ENCODE measurements at places on chromosomes 6 and 20.

- no peak for DNase-seq
These were observed 91.8 kb downstream of the TMEM200A start for GRCh38 chr6:130457605-130458004.

GRCh38 chr6:14408446-14408845 is 290.9 kb downstream of the CD83 start:
- no peak for DNase-seq

- DNase-seq: no peak
These were observed 117.8 kb downstream of the QRSL1 start for GRCh38 chr6:106747139-106747538.

- no peak for DNase-seq
These were observed 2.2 kb downstream of the NOL4L start for GRCh38 chr20:32582659-32583580.

DNA sequence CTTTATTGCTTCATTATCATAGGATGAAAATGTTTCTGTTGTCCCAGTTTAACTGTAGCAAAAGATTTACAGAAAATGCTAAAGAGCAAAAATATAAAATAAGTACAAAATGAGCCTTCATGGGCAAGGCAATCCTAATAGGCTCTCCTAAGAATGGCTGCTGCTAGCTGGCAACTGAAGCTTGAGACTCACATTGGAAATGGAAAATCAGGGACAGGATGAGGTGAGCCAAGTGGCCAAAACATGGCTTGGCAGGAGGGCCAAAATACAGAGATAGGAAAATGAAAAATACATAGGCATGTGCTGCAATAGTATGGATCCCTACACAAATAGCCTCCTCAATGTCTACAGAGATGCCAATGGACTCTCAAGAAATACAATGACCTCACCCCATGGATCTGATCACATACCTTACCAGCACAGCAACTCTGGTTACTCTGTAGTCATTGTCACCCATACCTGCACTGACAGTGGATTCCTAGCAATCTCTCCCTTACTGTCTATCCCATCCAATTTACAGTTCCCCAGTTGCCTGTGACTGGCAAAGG is 105.4 kb downstream of the DST start:
- no peak for DNase-seq

DNA sequence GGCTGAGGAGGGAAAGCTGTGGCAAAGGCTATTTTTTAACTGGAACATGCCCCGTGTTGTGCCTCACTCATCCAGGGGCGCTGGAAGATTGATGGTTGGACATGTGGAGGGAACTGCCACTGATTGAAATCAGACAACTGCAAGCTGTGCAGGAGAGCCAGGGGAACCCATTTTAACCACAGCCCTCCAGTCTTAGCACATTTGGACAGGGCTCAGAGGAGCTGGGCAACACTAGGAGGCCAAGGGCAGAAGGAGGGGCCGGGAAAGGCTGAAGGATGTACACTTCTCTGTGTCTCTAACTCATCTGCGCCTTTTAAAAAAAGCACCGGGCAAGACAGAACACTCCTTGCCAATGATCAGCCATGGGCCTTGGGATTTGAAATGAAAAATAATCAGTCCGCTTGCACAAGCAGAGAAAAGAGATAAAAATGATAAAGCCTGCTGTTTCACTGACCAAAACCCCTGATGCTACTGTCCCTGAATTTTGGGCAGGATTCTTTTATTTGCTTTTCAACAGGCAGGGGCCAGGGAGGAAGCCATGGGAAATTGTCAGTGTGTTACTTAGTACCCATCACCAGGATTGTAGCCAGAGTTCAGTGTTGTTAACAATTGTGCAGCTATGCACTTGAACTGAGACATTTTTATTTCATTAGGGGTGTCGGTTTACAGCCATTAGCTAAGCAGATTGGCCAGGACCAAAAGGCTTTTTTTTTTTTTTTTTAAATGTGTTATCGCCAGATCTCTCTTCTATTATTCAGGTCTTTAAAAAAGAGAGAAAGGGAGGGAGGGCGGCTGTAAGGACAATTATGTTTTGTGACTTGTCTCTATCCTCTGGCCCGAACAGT is 109.3 kb upstream of the EYA4 start:
- DNase-seq: no peak

DNA sequence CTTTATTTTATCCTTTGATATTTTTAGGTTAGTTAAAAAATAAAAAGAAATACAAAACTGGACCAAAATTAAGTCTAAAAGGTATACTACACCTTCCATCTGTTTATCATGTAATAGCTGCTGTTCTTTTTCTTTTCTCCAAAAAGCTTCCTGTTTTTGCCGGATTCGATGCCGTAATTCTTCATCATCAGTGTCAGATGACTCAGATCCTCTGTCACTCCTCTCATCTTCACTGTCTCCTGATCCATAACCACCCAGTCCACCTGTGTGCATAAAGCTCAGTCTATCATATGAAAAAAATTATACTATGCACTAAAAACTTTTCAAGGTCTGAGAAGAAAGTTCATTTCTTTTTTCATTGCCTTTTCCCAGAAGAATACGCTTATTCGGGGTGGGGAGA is 8.5 kb upstream of the COQ3 start:
- DNase-seq: no peak

Measured in AG09309 (cell line).